A673 (cell line): ENCODE measurements at places on chromosomes 2 and 18. TPM values are rescaled to one million over a fixed set of nuclear protein-coding genes. Genes with fewer than 3 reads are reported as not detected.

CKAP2L gene
- total RNA-seq: 48.1 and 49.6 TPM in 2 replicates

ANKRD29 gene
- 2.6 and 2.8 TPM in 2 replicates for total RNA-seq

MARCO gene
- not detected in 2 replicates for total RNA-seq

DTNA gene
- 18.6 and 20.0 TPM in 2 replicates for total RNA-seq

AP1S3 gene
- 19.9 and 23.0 TPM in 2 replicates for total RNA-seq

POTEC gene
- total RNA-seq: not detected in 2 replicates

FN1 gene
- total RNA-seq: 1,570 and 2,058 TPM in 2 replicates
